ENCODE measurements at places on chromosomes 11 and 22. TPM values are rescaled to one million over a fixed set of nuclear protein-coding genes. Genes with fewer than 3 reads are reported as not detected.

DNA sequence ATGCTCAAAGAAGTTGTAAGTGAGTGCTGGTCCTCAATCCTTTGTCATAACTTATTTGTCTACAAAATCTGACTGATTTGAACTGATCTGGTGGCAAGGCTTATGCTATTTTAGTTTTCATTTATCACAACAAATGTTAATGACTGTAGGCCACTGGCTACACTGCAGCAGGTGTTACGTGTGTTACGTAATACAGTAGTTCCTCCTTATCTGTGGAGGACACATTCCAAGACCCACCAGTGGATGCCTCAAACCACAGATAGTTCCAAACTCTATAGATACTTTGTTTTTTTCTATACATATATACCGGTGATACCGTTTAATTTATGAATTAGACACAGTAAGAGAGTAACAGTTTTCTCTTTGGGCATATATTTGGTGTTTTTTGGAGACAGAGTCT lies 7.0 kb downstream of the MADD start:
- DNase-seq: no peak

- DNase-seq: no peak
Observed at GRCh38 chr11:6457581-6458320, 16.0 kb downstream of the TRIM3 start.

- DNase-seq: peak; percentile 53
Observed at GRCh38 chr11:44658506-44658850, 68.3 kb upstream of the TSPAN18 start.

DNA sequence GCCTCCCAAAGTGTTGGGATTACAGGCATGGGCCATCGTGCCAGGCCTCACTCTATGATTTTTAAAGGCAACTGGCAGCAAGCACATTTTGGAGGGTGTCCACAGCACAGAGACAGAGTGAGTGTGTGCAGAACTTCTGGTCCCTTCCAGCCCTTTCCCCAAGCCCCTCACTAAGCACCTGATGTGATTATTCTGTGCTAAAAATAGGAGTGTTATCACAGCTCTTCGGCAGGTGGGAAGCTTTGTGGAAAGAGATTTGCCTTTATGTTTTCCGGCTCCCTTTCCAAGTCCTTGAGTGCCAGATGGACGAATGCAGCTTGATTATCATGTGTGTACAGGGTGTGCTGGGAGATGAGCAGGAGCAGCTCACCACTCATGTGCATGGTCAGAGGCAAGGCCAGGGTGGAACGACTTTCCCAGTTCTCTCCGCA lies 310.8 kb downstream of the DDX10 start:
- no peak for DNase-seq

ASRGL1 gene
- 55.7 TPM for total RNA-seq

GRCh38 chr22:44359496-44360110 lies 46.9 kb upstream of the SHISAL1 start:
- peak; percentile 4 for DNase-seq

DNA sequence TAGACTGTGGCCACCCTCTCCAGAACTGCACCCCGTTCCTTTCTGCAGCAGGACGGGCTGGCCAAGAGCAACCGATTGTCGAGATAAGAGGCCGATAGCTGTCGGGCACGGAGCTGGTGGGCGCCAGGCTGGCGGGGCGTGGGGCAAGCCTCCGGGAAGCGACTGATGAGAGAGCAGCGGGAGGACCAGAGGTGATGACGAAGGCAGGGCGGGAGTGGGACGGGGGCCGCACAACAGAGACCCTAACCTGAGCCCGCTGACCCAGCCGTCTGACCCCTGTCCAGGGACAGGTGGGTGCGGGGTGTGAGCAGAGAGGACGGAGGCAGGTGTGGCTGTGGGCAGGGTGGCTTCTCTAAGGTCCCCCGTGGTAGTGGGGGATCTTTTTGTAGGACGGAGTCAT lies 7.3 kb upstream of the BRSK2 start:
- no peak for DNase-seq

DNA sequence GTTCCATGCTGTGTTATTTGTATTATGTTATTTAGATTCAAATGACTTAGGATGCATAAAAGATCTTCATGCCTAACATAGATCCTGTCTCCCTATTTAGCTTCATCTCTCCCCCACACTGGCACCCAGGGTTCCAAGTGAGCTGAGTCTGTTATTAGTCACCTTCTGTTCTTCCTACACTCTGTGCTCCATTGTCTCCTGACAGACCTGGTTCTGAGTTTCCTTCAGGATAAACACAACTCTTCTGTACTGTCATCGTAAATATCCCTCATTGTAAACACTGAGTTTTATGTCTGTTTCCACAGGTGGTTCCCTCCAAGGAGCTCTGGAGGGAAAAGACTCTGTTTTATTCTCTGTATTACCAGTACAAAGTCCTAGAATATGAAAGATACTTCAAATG lies 8.7 kb downstream of the MMP26 start:
- DNase-seq: no peak

GRCh38 chr11:113048820-113049768 lies 87.9 kb downstream of the NCAM1 start:
- no peak for DNase-seq

DTX4 gene
- 4.1 TPM for total RNA-seq

- no peak for DNase-seq
Observed at GRCh38 chr22:27472975-27473374, 328.6 kb downstream of the MN1 start.

- no peak for DNase-seq
Observed at GRCh38 chr11:105226091-105226490, 86.5 kb upstream of the CARD18 start.

- no peak for DNase-seq
Observed at GRCh38 chr11:77104727-77105126, 2.1 kb downstream of the OMP start.

DNA sequence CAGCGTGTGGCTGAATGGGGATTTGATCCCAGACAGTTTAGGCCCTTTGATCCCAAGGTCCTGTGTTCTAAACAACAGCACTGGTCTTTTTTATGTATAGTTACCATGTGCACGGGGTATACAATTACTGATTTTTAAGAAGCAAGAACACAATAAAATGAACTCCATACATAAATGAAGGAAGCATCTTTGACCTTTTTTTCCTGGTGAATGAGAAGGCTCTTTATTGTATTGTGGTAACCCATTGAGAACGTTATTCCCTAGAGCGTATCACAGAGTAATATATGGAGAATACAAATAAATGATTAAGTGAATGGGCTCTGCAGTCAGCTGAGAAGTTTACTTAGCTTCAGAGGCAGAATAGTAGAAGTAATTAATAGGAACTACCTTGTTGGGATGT lies 563.6 kb downstream of the NTM start:
- no peak for DNase-seq

JHY gene
- 2.9 TPM for total RNA-seq

DNA sequence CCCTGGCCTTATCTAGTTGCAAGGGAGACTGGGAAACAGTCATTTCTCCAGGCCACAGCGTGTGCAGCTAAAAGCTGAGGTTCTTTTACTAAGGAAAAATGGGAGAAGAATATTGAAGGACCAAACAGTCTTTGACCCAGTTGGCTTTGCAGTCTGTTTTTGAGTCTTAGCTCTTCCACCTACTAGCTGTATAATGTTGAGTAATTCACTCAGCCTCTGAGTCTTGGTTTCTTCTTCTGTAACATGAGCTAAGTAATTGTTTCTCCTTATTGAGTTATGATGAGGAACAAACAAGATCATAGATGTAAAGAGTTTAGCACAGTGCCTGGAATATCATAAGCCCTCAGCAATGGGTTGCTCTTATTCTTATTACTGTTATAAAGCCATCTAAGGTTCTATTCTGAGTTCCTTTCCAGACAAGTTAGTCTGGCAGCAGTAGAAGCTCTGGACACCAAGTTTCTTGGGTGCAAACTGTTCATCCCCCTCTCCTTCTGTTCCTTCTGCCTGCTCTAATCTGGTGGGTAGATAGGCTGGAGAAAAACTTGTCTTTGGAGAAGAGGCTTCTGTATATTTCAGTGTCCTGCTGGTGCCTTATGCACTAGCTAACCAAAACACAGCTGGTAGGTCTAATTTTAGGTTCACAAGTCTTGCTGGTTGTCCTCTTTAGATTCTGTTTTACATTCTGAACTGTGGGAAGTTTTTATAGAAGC lies 13.5 kb downstream of the TRIM44 start:
- no peak for DNase-seq

- DNase-seq: no peak
Observed at GRCh38 chr11:68468217-68468828, 7.8 kb downstream of the PPP6R3 start.

- no peak for DNase-seq
Observed at GRCh38 chr22:20247010-20247505, 21.1 kb downstream of the RTN4R start.

DNA sequence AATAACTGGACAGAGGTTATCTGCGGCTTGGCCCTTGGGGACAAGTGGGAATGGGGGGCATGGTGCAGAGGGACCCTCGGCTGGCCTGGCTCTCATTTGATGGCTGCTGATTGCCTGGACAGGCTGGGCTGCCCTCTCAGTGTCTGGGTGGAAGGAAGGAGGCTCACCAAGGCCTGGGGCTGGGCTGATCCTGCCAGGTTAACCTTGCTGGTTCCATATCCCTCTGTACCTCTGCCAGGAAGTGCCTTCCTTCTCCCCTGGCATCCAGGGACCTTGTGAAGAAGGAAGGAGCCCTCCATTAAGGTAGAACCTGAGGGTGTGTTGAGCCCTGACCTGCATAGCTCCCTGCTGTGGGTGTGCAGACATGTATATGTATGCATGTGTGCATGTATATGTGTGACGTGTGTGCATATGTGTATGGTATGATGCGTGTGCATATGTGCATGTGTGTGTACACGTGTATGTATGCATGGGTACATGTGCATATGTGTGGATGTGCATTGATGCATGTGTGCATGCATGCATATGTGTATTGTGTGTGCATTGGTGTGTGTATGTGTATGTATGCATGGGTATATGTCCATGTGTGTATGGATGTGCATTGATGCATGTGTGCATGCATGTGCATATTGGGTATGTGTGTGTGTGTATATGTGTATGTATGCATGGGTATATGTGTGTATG lies 433.9 kb downstream of the TBC1D22A start:
- no peak for DNase-seq

DNA sequence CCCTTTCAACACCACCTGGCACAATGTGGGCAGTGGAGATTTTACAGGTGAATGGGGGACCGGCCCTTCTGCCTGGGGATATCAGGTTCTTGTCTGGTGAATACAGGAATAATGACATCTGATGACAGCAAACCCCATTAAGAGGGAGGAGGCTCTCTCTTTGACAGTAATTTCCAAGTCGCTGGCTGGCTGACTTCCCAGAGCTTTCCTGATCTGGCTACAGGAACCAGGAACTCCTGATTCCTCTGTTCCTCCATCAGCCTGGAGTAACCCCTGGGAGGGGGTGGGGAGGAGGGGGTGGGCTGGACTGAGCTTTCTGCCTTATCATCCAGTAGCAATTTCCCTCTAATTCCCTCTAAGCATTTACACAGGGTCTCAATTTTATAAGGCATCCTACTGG lies 3.7 kb upstream of the MIEF1 start:
- no peak for DNase-seq

Data from glutamatergic neuron (in vitro differentiated cells).